ENCODE measurements at places on chromosomes 16 and 17.

- no peak for DNase-seq
Observed at GRCh38 chr17:8002721-8003593, 542 bp downstream of the GUCY2D start.

DNA sequence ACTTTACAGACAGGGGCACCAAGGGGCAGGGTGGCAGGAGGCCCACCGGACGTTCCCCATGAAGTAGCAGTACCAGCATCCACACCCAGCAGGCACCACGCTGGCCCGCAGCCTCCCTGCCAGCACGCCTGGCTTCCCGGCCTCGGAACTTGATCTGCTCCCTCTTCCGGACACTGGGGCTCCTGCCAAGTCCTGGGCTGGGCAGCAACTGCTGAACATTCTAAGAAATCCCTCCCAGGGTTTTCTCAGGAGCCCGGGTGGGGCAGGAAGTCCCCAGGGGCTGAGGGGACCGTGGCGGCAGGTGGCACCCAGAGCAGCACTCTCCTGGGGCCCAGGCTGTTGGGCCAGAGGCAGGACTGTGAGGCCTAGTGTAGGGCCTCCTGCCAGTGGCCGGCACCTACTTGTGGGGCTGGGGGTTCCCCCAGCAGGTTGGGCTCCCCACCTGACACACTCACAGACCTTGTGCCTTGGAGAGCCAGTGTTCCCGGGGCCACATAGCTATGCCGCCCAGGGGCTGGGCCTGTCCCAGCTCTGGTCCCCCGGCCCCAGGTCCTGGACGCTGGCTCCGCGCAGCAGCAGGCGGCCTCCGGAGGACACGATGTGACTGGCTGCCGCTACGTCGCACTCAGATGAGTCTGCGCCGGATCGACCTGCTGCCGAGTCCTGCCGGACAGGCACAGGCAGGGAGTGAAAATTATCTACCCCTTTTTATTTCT, 86.2 kb upstream of the CBX4 start:
- peak; percentile 82 for DNase-seq

DNA sequence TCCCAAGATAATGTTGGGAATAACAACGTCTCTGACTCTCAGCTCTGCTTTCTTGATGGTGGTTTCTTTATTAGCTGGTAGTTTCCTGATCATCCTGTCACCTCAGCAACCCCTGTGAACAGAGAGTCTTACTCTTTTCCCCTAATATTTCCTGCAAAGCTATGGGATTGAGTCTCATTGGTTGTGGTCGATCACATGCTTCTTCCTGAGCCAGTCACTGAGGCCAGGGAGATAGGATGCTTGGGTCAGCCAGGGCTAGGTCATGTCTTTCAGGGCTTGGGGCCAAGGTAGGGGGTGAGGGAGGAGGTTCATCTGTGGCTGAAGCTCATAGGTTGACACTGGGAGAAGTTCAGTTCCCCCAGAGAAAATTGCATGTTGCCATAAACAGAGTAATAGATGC, 114.3 kb downstream of the ABCC1 start:
- DNase-seq, result no peak

- no peak for DNase-seq
Observed at GRCh38 chr16:68954911-68955635, 111.7 kb downstream of the TANGO6 start.

- DNase-seq, result no peak
Observed at GRCh38 chr17:51512220-51512907, 252.0 kb downstream of the UTP18 start.

- DNase-seq, result no peak
Observed at GRCh38 chr17:8163978-8164814, 1.4 kb upstream of the VAMP2 start.

- DNase-seq, result no peak
Observed at GRCh38 chr17:82407255-82407654, 10.9 kb upstream of the HEXD start.

DNA sequence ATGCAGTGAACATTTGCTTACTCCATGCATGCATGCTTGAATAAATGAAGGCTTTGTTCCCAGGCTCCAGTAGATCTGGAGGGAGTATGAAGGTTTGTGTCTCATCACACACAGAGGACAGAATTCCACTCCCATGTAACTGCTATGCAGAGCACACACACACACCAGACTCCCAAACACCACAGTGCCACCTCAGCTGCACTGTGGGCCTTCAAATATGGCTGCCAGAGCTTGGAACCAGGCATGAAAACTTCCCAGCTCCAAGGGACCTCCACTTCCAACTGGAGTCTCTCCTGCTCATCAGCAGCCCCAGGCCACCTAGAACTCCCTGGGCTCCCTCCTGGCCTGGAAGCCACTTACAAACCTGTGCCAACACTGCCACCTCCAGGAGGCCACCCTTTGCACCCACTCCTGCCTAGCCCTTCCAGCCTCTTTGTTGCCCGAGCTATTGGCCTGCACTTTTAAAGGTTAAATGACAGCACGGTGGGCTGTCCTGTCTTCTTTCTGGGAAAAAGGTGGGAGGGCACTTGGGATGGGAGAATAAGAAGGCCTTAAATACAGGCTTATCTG, 151.2 kb downstream of the ZNF423 start:
- DNase-seq, result no peak
